Stimulated activated CD4-positive, alpha-beta T cell treated with anti-CD3 and anti-CD28 coated beads, Interleukin-1b, Interleukin-23, amount 100 ng/mL, for 1 hour (primary cell): ENCODE measurements at places on chromosomes 12 and 14.

DNA sequence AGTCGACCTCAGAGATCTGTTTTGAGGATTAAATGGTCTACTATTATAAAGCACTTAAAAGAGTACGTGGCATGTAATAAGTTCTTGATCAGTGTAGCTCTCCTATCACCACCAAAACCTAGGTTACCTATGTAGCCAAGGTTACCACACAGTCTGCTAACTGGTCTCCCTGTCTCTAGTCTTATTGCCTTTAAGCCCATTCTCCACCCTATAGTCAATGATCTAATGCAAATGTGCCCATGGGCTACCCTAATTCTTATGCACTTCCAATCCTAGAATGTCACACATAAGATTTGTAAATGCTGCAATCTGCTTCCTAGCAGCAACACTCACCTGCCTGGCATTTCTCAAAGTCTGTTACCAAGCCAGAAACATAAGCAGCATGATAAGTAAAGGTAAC is 44.9 kb downstream of the C2CD5 start:
- DNase-seq, result no peak

- no peak for DNase-seq
These were observed 79.4 kb upstream of the HIF1A start for GRCh38 chr14:61615743-61616523.

- DNase-seq, result no peak
These were observed 11.4 kb upstream of the AACS start for GRCh38 chr12:125053821-125054220.

GRCh38 chr14:34059925-34060650 is 109.2 kb upstream of the EGLN3 start:
- DNase-seq, result no peak

DNA sequence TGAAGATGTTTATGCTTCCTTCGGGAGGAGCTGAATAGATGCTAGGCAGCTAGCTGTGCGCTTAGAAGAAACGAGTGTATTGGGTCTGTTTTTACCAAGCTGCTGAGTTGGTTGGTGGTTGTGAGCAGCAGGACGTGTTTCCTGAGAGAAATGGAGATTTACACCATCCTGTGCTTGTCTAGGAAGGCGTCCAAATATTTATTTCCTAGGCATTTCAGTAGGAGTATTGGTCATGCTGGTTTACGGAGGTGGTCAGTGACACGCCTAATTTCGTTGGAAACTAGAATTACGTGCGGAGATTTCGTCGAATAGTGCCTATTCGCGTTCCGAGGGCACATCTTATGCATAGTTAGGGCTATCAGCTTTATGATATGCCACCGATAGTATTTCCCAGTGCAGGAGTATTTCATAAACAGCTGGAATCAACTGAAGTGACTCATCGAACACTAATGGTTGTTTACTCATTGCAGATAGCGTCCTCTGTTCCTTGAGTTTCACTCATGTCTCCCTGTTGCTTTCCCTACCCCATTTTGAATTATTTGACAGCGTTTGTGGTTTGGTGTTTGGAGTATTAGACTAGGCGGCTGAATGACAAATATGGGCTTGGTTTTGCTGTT is 780 bp downstream of the TBC1D15 start:
- no peak for DNase-seq

DNA sequence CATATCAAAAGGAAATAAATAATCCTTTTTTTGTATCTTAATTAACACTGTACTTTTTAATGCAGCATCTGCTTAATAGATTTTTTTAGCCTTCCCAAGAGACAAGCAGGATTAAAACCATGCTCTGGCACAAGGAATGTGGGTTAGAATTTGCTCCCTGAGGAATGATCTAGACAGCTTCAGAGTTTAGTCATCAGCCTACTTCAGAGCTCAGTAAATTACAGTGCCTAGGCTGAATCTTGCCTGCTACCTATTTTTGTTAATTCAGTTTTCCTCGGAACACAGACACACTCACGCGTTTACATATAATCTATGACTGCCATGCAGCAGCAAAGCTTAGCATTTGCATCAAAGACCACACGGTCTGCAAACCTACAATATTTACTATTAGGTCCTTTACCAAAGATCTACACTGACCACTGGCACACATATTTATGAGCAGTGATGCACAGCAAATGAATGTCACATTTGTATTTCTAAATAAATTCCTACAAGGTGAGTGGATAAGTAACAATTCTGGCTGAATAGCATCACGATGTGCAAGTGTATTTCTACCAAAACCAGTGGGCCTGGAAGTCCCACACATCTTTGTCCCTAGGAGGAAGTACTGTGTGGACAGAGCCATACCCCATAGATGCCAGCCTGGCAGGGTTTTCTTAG is 309.8 kb upstream of the TMEM132C start:
- DNase-seq, result no peak

- DNase-seq, result no peak
These were observed 117.0 kb downstream of the SMOC1 start for GRCh38 chr14:69996216-69996615.

- DNase-seq, result no peak
These were observed 180.0 kb downstream of the ESR2 start for GRCh38 chr14:64114166-64114565.
